ENCODE measurements at places on chromosomes 13 and 19.

GRCh38 chr19:9014803-9015202 lies 4.6 kb upstream of the MUC16 start:
- DNase-seq = no peak

GRCh38 chr19:29965492-29965891 lies 23.5 kb downstream of the URI1 start:
- no peak for DNase-seq

DNA sequence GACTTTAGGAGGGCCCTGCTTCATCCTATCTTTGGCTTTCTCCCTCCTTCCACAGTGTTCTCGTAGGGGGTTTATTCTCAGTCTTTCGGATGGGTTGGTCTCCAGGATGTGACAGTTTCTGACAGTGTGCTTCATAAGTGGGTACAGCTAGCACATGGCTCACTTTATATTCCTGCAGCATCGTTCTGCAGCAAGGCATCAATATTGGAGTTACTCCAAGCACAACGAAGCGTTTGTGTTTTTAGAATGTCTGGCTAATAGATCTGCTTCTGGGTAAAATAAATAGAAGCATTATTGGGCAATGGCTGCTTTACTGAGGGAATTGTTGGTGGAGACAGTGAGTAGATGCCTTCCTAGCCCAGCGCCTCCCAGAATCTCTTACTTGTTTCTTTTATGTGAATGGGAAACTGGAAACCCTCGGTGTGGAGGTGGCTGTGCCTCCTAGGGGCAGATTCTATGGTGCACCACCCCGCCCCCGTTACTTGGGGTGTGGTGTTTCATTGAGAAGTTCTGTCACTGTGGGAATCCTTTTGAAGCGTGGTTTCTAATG lies 2.0 kb downstream of the FARP1 start:
- no peak for DNase-seq

DNA sequence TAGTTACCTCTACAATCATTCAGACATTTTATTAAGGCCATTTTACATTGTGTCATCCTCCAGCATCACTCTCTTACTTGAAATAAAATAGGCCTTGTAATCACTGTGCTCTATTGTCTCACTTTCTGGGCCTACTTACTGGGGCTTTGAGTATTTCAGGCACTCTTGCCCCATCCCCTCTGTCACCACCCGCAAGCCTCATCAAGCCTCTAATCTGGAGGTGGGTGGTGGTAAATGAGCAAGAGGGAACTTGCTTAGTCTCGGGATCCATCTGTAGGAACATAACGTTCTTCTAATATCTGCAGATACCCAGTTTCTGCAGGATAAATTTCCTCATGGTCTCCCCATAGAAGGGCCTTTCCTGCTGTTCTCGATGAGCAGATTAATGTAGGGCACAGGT lies 19.4 kb upstream of the GPR18 start:
- no peak for DNase-seq

DNA sequence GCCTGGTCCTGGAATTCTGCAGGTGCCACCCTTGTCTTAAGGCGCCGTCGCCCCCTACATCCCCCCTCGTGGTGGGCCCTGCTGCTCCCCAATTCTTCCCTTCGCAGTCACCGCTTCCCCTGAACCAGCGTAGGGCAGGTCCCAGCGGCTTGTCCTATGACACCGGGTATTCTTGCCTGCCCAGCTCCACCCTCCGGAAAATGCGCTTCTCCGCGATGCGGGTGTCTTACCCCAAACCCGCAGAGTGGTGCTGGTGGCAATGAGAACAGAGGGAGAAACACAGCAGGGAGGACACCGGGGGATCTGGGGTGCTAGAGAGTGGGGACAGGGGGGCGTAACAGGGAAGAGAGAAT lies 9.0 kb downstream of the ZNF808 start:
- DNase-seq = no peak

- DNase-seq = no peak
These were observed 1359.0 kb downstream of the OLFM4 start for GRCh38 chr13:54387625-54388024.

GRCh38 chr13:93951108-93951507 lies 528.4 kb downstream of the DCT start:
- DNase-seq = no peak

DNA sequence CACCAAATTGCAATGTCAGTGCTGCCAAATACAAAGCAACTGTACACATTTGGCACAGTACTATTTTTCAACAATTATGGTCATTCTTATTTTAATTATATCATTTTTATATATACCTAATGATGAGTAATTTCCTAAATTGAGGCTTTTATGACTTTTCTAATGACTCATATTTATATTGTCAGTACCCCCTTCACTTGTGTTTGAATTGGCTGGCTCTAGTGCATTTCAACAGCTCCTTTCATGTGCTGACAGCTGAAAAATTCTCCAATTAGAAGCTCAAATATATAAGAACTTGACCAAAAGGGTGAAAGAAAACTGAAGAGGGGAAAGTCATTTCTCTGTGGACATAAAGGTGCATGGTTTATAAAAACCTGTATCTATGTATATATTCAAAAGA lies 263.3 kb downstream of the SLITRK1 start:
- DNase-seq = no peak

GRCh38 chr13:26471807-26472206 lies 85.7 kb upstream of the WASF3 start:
- DNase-seq = no peak

- DNase-seq = no peak
These were observed 24.1 kb downstream of the SLC25A30 start for GRCh38 chr13:45393941-45394570.

DNA sequence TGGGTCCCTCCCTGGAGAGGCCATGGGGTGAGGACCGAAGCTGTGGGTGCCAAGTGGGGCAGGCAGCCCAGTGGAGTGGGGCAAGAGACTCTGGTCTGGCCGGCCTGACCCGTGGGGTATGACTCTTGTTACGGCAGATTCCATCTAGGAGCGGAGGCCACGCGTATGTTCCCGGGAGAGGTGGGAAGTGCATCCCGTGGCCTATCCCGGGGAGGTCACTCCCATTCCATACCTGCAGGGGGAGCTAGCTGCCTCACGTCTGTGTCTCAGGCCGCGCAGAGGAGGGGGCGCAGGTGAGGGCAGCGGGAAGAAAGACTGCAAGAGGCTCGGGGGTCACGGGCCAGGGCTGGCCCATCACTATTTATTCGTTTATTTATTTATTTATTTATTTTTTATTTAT lies 4.9 kb downstream of the CSNK1G2 start:
- DNase-seq = peak; percentile 25

- no peak for DNase-seq
These were observed 32.8 kb downstream of the ANKRD10 start for GRCh38 chr13:110881839-110882627.

GRCh38 chr19:8161135-8161646 lies 11.8 kb upstream of the FBN3 start:
- no peak for DNase-seq

DNA sequence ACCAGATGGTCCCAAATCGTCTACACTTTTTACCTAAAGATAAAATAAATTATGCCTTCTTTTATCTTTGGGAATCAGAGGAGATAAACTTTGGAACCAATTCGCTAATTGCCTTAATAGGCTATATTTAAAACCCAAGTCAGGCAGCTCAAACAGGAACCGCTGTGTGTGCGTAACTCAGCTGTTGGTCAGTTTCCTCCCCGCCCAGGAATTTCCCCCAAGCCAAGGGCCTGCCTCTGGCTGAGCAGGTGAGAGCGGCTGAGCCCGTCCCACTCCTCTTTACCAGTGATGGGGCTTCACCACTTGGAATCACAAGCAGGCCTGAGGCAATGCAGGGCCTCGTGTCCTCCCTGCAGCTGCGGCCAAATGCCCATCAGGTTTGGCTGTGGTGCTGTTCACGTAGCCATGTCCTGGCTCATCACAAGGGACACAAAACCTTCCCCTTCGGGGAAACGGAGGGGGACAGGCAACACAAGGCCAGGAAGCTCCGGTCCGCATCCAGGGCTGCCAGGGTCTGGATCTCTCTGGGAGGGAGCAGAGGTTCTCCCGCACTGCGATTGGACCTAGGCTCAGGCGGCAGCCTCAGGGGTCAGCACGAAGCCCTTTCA lies 503 bp upstream of the SLC7A9 start:
- no peak for DNase-seq

- DNase-seq = no peak
These were observed 7.1 kb downstream of the RBM26 start for GRCh38 chr13:79398915-79399314.

- no peak for DNase-seq
These were observed 418.2 kb downstream of the KLF12 start for GRCh38 chr13:73715911-73716510.

- no peak for DNase-seq
These were observed 51.4 kb upstream of the PSG8 start for GRCh38 chr19:42816894-42817293.

GRCh38 chr19:43779147-43779819 lies 1.5 kb downstream of the KCNN4 start:
- no peak for DNase-seq

DNA sequence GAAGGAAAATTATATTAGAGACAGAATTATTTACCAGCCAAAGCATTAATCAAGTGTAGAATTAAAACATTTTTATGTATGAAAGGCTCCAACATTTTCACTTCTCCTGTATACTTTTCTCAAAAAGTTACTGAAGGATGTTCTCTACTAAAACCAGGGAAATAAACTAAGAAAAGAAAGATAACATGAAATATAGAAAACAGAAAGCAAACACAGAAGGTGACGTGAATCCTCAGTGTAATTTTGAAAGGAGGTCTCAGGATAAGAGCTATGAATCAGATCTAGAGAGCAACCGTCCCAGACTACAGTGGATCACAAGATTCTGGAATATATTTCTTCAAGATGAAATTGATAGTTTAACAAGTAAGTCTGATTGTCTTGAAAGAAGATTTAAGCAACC lies 144.5 kb downstream of the CYSLTR2 start:
- DNase-seq = no peak

GRCh38 chr19:6035026-6035425 lies 57.1 kb upstream of the RANBP3 start:
- DNase-seq = no peak

DNA sequence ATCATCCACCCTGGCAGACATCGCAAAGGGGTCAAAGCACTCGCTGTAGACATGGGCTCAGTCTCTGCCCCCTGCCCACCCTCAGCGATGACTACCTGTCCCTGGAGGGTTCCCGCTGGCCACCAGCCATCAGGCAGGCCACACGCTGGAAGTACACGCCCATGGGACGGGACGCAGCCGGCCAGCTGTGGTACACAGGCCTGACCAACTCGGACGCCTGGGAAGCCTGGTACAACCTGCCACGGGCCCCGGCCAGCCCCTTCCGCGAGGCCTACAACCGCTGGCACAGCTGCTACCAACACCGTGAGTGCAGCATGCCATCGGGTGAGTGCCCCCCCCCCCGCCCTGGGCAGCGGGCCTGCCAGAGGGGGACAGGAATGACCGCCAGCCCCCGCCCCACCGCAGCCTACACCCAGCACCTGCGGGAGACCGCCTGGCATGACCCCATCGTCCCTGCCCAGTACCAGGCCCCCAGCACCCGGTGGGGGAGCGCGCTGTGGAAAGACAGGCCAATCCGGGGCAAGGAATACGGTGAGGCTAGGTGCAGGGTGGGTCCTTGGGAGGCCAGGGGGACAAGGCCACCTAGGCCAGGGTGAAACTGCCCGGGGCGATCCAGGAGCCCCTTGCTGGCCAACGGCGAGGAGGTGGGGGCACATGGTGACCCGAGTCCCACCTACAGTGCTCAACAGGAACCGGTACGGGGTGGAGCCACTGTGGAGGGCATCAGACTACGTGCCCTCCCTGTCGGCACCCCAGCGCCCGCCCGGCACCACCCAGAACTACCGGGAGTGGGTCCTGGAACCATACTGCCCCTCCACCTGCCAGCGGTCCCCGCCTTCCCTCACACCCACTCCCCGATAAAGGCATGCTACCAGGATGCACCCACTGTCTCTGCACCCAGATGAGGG lies 4.4 kb downstream of the TEKTIP1 start:
- no peak for DNase-seq

Measured in C1 segment of cervical spinal cord (tissue), 14 donors.